Occipital lobe (tissue), 3 donors: ENCODE measurements at places on chromosomes 3 and 15. TPM values are rescaled to one million over a fixed set of nuclear protein-coding genes. Genes with fewer than 3 reads are reported as not detected.

DNA sequence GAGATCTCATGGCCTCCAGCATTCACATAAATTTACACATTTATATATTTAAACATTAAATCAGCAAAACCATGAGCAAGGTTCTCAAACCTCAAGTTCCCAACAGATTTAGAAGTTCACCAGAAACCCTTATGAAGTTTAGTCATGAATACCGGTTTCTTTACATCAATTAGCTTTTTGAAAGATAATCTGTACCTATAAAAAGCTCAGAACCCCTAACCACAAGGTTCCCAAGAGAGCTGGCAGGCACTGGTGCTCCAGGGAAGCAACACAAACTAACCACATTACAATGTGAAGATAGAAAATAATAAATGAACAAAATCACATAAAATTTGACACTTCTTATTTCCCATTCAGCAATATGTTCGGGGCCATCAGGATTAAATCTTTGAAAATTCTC lies 150.9 kb downstream of the FBN1 start:
- no peak for DNase-seq

DNA sequence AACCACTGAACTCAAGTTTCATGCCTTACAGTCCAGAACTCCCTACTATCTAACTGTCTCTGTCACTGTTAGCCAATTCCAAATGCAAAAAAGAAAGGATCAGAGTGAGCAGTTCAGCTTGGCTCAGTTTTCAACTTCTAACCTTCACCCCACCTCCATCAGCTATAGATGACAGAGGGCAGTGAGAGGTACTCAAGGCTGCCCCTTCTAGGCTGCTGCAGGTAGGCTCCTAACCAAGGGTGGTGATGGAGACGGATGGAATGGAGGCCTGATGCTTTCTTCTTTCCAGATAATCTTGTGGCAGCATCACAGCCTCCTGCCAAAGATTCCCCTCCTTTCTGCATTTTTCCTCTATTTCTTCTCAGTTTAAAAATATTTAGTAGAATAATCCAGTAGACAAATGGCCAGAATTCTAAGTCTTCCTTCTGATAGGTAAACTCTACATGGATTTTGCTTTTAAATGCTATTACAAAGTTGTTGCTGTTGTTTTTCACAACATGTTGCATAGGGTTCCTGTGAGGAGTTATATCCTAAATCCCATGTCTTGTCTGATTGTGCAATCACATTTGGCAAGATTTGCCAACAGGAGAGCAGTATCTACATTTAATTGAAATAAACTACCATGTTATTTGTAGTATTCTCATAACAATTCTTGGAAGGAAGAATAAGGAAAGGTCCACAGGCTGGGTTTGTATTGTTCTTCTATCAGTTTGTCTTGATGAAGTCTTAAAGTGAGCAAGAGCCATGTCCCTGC lies 301.6 kb upstream of the TRIM42 start:
- no peak for DNase-seq

- DNase-seq = peak; percentile 8
These were observed 167.6 kb upstream of the ST8SIA2 start for GRCh38 chr15:92226020-92226612.

- DNase-seq = no peak
These were observed 14.2 kb downstream of the LRIG1 start for GRCh38 chr3:66486646-66487045.

- DNase-seq = no peak
These were observed 143.0 kb downstream of the EPHB1 start for GRCh38 chr3:134938029-134938525.

DNA sequence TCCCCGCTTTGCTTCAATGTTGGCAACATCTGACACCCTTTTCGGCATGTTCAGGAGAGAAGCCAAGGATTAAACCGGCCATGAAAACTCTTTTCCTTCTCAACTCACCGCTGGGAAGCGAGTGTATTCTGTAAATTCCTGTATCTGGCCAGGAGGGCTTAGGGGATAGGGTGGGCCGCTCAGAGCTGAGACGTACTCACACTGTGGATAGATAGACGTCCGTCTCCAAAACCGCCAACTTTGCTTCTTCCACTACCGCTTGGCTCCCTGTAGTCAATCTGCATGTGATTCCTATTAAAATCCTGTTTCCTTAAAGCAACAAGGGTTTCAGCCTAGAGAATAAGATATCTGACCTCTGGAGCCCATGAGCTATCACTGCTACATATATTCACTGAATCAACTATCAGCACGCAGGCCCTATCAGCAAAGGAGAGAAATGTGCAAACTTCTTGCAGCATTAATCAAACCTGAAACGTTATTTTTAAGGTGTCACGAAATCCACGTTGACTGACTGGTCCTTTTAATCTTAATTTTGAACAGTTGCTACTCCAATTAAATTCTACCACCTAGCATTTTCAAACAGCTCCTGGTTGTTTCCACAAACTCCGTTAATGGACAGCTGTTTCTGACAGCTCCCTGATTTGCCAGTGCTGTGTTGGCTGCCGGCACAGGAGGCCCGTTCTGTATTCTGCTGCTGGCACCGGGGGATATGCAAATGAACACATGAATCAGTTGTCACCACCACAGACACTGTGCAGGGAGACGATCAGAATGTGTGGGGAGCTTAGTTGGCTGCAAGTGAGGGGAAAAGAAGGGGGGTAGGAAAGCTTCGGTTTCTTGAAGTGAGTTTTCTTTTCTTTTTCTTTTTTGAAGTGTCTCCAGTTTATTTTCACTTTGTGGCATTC lies 438.9 kb upstream of the ARRDC4 start:
- DNase-seq = peak; percentile 59

GRCh38 chr3:166462891-166463470 lies 625.8 kb upstream of the BCHE start:
- no peak for DNase-seq

- no peak for DNase-seq
These were observed 213.0 kb downstream of the PDCD6IP start for GRCh38 chr3:34011171-34012101.

- no peak for DNase-seq
These were observed 724.8 kb upstream of the CFAP20DC start for GRCh38 chr3:59774634-59775033.

- DNase-seq = no peak
These were observed 36.8 kb downstream of the SNTN start for GRCh38 chr3:63689285-63689684.

DNA sequence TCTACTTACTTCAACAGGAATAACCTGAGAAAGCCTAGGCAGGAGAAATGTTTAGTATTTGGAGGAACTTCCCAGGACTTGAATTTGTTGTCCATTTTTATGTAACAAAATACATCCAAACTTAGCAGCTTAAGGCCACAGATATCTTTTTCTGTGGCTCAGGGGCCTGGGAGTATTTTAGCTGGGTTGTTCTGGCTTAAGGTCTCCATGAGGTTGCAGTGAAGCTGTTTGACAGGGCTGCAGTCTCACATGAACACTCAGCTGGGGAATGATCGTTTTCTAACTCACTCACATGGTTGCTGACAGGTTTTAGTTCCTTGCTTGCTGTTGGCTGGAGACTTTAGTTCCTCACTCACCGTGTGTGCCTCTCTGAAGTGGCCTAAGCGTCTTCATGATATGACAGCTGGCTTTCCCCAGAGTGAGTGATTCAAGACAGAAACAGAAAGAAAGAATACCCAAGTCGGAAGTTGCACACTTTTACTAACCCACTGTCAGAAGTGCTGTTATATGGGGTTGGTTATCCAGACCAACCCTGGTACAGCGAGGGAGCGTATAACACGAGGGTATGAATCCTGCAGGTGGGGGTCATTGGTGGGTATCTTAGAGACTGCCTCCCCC lies 229.7 kb upstream of the TBL1XR1 start:
- DNase-seq = no peak

- no peak for DNase-seq
These were observed 72.6 kb downstream of the FOXB1 start for GRCh38 chr15:60076582-60077276.

- DNase-seq = no peak
These were observed 164.1 kb upstream of the NSMCE3 start for GRCh38 chr15:29433507-29434248.

DNA sequence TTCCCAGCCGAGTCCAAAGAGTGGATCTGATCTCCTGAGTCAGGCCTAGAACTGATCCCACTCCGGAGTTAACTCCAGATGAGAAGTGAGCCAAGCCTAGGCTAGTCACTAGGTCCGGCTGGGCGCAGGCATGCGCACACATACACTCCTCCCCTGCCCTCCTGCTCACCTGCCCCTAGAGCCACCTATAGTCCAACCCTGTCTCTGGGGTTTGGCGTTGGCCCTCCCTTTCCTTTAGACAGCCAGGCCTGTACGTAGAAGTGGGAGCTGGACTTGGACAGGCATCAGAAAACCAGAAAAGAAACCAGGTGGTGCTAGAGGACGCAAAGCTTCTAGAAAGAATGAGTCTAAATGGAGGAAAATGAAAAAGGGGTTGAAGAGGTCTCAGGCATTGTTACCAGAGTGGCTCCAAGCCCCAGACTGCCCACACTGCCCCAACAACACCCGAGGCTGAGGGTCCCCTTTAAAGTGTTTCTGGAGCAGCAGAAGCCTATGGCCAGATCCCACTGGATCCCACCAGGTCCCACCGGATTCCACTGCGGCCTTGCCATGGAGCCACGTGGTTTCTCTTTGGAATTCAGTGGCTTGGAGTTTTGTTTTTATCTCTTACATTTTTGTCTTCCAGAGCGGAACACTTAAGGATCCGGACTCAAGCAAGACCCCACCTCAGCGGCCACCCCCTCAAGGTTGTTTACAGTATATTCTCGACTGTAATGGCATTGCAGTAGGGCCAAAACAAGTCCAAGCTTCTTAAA lies 24.2 kb upstream of the TIMP4 start:
- DNase-seq = no peak

GRCh38 chr3:118761291-118761606 lies 273.4 kb downstream of the IGSF11 start:
- DNase-seq = no peak

- DNase-seq = no peak
These were observed 20.1 kb downstream of the RFT1 start for GRCh38 chr3:53109891-53110771.

- DNase-seq = no peak
These were observed 566 bp upstream of the MKRN3 start for GRCh38 chr15:23564821-23565394.

DNA sequence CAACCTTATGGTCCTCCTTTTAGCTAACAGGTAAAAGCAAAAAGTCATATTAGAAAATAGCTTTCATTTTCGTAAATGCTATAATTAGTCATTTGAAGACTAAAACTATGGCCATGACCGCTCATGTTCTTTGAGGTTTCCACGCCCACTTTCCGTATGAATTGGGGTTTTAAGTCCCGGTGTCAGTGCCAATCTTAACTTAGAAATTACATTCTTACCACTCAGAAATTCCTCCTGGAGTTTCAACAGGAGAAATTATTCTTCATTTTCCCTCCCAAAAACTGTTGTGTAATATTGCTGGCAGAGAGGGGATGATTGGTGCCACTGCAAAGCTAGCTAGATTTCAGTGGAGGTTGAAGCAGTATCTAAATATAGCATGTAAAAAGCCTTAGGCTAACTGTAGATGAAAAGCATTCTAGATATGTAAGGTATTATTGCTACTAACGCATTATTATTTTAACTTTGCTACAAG lies 71.0 kb upstream of the MDFIC2 start:
- no peak for DNase-seq

GRCh38 chr3:51802106-51802703 lies 23.2 kb upstream of the IQCF6 start:
- no peak for DNase-seq

DNA sequence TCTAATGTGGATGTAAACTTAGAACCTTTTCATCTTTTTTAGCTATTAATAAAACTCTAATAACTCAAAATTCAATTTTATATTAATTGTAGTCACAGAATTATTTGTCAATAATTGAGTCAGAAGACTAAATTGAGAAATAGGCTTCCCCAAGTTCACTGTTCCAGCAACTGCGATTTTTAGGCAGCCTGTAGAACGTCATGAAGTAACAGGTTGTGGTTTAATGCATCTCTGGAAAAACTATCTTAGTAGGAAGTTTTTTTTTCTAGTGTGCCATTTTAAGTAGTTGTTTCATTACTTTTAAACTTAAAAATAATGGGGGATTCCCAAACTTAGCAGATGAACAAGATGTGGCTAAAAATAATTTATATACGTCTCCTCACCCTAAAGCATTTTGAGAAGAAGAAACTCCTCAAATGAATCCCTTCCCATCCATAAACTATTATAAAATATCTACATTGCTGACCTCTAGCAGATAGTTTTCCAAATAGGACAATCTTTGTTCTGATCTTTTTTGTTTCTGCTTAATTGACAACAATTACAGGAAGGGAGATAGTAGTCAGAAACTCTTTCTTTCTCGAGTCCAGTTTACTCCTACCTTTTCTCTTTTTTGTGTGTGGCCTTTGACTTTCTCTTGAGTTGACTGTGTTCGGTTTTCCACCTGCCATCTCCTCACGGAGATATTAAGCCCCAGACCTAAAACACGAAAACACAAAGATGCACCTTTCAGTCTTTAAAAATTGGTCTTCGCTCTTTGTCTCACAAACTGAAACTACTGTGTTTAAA lies 43.1 kb downstream of the LRCH3 start:
- DNase-seq = no peak

GRCh38 chr3:51999846-52000245 lies 4.2 kb upstream of the RPL29 start:
- DNase-seq = no peak

- DNase-seq = no peak
These were observed 13.5 kb downstream of the RAB6B start for GRCh38 chr3:133881939-133882825.

DNA sequence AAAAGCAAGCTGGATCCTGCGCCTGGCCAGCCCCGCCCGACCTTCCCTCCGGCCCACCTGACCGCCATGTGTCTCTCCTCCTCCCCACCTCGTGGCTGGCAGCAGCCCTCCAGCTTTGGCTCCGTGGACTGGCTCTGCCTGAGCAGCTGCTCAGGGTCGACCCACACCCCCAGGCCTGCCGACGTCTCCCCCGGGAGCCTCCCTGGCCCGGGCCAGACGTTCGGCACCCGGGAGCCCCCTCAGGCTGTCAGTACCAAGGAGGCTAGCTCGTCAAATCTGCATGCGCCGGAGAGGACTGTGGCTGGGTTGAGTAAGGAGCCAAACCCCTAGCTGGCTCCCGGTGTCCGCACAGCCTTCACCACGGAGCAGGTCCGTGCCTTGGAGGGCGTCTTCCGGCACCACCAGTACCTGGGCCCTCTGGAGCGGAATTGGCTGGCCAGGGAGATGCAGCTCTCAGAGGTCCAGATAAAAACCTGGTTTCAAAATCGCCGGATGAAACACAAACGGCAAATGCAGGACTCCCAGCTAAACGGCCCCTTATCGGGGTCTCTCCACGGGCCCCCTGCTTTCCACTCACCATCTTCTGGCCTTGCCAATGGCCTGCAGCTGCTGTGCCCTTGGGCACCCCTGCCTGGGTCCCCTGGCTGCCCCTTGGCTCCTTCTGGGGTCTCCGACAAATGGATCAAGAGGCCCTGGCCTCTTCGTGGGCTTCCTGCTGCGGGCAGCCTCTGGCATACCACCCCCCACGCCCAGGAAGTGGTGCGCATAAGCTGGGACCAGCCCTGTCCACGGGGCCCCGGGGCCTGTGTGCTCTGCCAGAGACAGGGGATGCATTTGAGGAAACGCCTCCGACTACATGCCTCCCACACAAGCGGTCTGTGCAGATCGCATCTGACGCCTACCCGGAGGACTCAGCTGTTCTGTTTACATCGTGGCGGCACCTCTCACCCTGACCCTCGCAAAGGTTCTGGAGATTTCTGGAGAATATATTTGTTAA lies 345.0 kb downstream of the ZNF385D start:
- no peak for DNase-seq

Gene AGBL1
- total RNA-seq = 0.47 TPM

Gene GOLIM4
- total RNA-seq = 27.9 TPM

Gene NR1D2
- 41.5 TPM for total RNA-seq

Gene IQCF5
- total RNA-seq = not detected

Gene HES1
- 13.6 TPM for total RNA-seq

Gene EFCC1
- total RNA-seq = 0.94 TPM
